ENCODE measurements at places on chromosomes 2 and 18.

- DNase-seq: no peak
Observed at GRCh38 chr2:217717646-217718045, 285.1 kb downstream of the TNS1 start.

DNA sequence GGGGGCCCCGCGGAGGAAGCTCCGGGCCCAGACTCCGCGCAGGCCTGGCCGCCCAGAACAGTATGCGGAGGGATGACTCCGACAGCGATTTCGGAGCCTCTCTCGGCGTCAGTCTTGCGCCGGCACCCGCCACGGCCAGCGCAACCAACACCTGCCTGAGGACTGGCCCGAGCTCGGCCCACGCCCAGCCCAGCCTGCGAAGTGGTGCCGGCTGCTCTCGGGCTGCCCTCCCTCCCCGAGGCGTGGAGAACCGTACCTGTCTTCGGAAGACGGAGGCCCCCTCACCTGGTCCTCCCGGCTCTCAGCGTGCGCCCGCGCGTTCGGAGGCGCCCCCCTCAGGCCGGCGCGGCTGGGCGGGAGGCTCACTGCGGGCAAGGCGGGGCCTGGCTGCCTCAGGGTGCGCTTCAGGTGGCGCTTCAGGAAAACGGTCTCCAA, at the start of gene M1AP:
TSS of gene M1AP (minus strand) at position 322 of the 435 bp plus-strand sequence. CDS start 8,055 bp downstream, outside the sequence.
- DNase-seq: no peak

- no peak for DNase-seq
Observed at GRCh38 chr2:101026253-101026701, 24.2 kb downstream of the RPL31 start.

- DNase-seq: no peak
Observed at GRCh38 chr2:189899101-189899500, 114.9 kb downstream of the PMS1 start.

DNA sequence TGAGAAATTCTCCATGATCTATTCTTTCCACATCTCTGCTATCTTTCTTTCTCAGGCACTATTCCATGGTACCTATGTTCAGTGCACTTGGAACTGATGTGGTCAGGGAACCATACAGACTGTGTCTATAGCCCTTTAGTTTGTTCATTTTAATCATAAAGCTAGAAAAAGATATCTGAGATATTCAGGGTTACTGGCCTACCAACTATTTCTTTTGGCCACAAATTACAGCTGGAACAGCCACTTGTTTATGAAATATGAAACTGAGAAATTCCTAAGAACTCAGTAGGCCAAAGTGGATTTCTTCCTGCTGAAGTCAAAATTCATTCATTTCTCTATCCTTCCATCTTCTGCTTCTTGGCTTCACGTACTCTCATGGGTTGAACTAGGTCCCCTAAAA, 22.8 kb upstream of the LYPD1 start:
- no peak for DNase-seq

DNA sequence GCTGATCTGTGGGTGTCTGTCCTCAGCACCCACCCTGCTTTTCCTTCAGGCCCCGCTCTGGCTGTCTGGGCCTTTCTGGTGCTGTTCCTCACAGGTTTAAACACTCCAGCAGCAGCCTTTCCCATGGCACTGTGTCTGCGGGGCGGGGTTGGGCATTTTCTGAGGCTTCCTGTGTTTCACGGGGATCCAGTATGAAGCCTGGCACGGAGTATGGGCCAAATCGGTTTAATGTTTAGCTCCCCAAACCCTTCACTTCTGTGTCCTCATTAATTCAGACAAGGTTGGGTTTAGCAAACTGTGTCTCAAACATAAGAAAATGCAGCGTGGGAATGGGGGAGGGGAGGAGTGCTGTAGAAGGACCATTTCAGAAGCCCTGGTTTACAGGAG, 44.9 kb downstream of the HPCAL1 start:
- no peak for DNase-seq

DNA sequence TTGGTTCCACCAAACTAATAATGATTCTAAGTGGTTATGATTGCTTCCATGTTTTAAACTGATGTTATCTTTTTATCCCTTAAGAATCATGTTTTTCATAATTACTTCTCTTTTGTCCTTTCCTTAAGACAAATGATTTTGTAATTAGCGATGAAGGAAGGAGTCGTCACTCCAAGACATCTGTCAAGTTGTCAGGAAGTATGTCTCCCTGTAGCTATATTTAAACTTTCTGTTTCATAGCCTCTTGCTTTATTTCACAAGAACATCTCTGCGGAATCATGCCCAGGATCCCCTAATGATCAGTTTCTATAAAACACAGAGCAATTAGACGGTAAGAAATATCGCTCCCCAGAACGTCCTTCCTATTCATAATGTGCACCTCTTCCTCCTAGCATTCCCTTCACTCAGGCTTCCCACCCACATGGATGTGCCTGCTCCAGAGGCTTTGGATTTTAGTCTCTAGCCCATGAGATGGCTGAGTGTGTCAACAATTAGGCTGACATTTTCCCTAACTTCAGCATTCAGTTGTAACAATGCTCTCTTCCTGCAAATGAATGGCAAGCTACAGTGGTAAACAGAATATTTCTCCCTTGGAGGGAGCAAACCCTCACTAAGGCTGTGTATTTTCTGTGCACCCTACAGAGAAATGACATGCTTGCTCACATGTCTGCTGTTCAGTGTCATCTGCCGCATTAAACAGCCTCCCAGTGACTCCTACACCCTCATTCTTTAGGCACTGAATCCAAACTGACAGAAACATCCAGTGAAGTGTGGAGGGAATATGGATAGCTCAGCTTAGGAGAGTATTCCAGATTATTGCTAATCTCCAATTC, 879.6 kb upstream of the CELF4 start:
- no peak for DNase-seq

DNA sequence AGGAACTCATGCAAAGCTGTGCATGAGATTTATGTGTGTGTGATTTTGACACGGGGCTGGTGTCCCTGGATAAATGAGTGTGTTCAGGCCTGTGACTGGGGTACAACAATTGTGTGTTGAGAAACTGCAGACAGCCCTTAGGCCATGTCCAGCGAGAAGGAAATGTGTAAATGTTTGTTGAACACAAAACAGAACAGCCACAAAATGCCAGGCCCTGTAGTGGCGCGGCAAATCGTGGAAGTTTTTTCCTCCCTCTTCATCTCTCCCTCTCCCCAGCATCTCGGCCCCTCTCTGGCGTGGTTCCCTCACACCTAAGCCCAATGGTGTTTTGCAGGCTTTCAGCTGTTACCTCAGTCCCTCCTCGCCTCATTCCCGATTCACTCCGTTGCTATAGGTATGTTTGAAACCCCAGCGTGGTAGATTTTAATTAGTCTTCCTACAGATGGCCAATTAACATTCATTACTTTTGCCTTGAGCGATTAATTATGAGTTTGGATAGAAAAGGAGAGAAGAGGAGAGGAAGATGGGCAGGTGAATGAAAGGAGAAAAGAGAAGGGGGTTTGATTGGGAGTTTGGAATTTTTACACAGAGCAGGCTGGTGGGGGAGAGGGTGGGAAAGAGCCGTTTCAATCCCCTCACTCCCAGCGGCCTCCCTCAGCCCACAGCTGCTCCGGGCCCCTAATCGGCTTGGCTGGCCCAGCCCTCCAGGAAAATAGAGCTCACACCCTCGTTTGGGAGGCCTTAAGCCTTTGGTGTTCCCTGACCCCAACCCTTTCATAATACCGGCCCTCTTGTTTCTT, 10.8 kb downstream of the SPR start:
- no peak for DNase-seq

DNA sequence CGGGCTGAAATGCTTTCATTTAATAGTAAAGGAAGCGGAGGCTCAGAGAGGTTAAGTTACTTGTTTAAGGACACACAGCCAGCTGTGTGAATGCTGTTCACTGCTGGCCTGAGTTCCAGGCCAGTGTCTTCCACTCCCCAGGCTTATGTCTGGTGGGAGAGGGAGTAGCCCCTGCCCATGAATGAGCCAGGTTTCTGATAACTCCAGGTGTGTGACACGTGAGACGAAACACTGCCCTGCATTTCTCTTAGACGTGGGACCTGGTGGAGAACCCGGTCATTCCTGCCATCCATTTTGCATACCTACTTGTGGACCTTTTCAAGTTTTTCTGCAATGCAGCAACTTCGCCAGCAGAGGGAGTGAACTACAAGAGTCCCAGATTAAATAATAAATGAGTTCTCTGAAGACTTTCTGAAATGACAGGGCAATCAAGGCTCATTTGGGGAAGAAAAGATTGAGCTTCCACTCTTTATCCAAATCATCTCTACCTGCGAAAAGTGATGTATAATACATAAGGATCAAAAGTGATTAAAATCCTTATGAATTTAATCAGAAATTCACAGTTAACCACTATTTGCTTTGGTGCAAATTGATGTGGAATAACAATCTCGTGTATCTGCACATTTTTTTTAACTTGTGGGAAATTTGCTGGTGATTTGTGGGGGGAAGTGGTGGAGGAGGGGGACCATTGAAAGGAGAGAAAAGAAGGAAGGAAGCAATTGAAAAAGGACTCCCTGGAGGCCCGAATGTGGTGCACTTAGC, 79.4 kb upstream of the ASB18 start:
- DNase-seq: no peak

Data from brain pericyte (primary cell).